Activated T-helper 1 cell treated with Interleukin-2 at 50 U/mL for 16 hours (primary cell): ENCODE measurements at places on chromosomes 5 and 9.

DNA sequence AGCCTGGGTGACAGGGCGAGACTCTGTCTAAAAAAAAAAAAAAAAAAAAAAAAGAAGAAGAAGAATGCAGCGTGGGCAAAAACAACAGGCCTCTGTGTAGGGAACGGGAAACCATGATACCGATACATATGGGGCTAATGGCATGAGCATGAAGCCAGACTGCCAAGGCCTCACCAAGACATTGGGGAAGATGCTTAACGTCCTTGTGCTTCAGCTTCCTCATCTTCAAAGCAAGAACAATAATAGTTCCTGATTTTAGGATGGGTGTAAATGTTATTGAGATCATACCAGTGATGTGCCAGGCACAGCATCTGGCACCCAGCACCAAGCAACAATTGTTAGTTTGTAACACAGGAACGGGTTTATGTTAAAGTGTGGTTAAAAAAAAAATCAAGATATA is 51.4 kb downstream of the NEURL1B start:
- DNase-seq: no peak

GRCh38 chr9:96383165-96383942 is at the start of gene SLC35D2:
Gene SLC35D2 (minus strand): TSS chr9:96383711. CDS start chr9:96383634, 77 bp downstream.
- no peak for DNase-seq

- DNase-seq: no peak
Measured at GRCh38 chr9:114452219-114453165, 52.8 kb downstream of the WHRN start.

GRCh38 chr5:145260670-145261069 is 574.5 kb downstream of the PRELID2 start:
- no peak for DNase-seq

GRCh38 chr5:59098743-59099142 is 515.9 kb downstream of the RAB3C start:
- no peak for DNase-seq

- no peak for DNase-seq
Measured at GRCh38 chr9:81389569-81389993, 299.8 kb downstream of the TLE1 start.

DNA sequence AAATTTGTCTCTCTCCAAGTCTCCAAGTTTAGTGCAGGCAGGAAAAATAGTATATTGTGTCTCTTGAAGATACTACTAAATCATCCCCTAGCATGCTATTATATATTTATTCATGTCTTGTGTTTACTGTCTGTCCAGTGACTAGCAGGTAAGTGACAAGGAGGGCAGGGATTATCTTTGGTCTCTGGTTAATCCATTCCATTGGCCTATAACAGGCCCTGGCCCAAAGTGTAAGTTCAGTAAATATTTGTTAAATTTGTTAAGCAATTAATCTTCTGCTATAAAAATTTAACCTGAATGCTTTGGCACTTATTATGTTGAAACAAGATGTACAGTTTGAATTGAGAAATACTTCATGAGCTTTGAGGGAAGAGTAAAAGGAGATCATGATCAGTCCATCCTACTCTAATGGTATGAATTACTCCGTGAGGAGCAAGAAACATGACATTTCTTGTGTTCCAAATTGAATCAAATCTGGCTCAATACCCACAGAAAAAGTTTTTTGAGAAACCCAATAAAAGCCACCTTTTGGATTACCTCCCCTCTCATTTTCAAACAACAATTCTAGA is 219.7 kb downstream of the DTWD2 start:
- no peak for DNase-seq

- no peak for DNase-seq
Measured at GRCh38 chr9:3419893-3420292, 105.9 kb downstream of the RFX3 start.

DNA sequence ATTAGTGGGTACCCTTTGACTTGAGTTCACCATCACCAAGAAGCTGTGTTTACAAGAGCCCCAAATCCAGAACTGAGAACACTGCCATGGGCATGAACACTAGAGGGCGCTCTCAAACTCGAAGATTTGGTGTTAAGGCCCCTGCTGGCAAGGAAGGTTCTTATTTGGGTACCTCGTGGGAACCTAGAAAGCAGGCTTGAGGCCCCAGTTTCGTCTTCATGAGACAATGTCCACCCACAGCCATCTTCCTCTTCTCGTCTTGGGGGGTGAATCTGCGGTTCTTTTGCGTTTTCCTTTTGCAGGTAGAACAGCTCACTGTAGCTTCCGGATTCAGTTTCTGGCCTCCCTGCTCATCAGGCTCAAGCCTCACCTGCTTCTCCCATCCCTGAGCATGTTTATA is 184.0 kb downstream of the SEMA5A start:
- no peak for DNase-seq

DNA sequence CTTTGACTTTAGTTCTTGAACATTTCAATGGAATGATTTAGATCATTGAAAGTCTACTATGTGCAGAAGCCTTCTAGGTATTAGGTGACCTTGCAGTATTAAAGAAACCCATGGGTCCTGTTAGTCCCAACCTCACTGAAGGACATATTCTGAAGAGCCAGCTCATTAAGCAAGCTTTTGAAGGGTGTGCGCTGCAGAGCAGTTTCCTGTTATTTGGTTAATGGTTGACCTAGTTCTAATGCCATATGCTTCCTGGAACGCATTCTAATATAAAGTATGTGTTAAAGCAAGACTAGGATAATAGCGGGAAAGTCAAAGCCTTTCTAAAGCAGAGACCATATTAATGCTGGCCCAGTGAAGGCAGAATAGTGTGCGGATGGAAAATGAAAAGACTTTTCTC is 20.1 kb downstream of the ZNF462 start:
- DNase-seq: no peak

DNA sequence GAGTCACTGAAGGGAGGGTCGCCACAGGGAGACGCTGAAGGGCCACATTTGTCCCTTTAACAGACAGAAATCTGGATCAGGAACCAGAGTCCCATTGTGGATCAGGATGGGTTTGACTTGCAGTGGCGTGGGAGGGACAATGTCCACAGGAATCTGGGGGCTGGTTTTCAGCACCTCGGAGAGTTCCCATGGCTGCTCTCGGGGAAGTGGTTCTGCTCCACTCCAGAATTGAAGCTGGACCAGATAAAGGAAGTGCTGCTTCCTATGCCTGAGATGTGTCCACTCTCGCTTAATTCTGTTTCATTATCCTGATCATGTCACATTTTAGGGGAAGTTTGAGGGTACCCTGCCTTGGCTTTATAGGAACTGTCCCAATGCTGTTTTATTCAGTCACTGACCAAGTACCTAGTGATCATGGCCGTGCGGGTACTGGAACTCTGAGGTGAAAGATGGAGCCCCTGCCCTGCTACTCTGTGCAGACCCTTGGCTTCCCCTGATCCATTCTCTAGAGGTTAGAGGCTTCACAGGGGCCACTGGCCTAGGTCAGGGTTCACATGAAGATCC is 28.7 kb downstream of the ENHO start:
- no peak for DNase-seq

DNA sequence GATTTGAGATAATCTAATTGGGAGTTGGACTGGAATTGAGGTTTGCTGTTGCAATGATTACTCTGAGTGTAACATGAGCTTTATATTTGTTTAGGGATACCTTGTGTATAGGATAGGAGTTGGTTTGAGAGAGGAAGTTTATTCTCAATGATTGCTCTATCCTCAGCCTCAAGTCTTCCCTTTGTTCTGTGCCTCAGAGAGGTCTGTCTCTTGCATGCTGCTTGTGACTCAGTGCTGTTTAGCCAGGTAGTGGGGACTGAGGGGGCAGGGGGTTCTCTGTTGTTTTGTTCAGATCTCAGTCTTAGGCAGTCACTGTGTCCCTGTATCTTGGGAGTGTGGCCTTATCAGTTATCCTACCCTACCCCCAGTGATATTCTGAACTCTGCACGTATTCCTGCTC is 192.1 kb downstream of the SPATA31D1 start:
- no peak for DNase-seq

DNA sequence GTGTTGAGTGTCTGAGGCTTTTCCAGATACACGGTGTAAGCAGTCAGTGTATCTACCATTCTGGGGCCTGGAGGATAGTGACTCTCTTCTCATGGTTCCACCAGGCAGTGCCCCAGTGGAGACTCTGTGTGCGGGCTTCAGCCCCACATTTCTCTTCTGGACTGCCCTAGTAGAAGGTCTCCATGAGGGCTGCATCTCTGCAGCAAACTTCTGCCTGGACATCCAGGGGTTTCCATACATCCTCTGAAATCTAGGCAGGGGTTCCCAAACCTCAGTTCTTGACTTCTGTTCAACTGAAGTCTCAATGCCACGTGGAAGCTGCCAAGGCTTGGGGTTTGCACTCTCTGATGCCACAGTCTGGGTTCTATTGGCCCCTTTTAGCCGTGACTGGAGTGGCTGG is 256.6 kb upstream of the ITGA1 start:
- no peak for DNase-seq

GRCh38 chr5:5678909-5679308 is 256.4 kb downstream of the ICE1 start:
- DNase-seq: no peak

GRCh38 chr9:115628426-115628825 is 510.5 kb upstream of the TNC start:
- DNase-seq: no peak

DNA sequence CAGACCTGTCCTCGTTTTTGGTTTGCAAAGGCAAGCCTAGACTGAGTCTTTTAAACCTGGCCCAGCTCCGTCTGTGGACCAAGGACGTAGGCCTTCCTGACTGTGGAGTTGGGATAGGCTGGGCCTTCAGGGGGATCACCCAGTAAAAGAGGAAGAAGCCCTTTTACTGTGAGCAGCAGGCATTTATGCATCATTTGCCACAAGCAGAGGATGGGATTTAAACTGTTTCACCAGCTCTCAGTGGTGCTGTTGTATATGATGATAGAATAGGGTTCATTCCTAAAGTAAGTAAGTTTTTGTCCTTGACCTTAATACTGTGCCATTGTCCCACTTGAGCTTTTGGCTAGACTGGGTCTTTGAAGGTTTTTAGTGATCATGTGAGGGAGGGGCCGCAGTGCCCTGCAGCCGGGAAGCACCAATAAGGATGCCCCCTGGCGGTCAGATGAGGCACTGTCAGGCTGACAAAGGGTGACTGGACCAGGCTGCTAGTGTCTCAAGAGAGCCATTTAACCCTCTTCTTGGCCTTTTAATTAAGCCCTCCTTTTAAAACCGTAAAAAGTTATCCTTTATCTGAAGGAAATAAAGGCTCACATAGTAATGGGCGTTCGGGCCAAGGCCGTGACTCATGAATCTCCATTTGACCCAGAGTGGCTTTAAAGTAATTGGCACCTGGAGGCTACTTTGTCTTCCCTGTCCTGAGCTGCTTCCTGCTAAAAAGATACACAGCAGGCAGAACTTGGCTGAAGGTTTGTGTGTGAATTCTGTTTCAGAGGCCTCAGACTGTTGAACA is 74.0 kb downstream of the UBAP1 start:
- peak; percentile 47 for DNase-seq

DNA sequence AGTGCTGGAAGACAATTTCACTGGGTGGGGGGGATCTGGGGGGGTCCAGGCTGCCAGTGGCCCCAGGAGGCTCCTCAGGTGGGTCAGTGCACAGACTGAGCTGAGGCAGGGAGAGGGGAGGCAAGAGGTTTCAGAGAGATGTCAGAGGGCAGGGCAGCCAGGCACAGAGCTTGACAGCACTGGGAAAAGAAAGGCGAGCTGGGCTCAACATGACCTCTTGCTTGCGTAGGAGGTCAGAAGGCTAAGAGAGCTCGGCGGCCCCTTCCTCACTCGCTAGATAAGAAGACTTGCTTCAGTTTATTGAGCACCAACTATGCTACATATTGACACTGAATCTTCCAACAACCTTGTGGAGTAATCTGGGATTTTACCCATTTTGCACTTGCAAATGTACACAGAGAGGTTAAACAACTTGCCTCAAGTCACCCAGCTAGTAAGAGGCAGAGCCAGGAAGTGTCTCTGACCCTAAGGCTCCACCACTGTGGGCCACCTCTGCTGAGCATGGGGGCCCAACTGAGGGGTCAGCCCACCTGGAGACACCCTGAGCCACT is 3.5 kb downstream of the PDLIM7 start:
- DNase-seq: no peak

DNA sequence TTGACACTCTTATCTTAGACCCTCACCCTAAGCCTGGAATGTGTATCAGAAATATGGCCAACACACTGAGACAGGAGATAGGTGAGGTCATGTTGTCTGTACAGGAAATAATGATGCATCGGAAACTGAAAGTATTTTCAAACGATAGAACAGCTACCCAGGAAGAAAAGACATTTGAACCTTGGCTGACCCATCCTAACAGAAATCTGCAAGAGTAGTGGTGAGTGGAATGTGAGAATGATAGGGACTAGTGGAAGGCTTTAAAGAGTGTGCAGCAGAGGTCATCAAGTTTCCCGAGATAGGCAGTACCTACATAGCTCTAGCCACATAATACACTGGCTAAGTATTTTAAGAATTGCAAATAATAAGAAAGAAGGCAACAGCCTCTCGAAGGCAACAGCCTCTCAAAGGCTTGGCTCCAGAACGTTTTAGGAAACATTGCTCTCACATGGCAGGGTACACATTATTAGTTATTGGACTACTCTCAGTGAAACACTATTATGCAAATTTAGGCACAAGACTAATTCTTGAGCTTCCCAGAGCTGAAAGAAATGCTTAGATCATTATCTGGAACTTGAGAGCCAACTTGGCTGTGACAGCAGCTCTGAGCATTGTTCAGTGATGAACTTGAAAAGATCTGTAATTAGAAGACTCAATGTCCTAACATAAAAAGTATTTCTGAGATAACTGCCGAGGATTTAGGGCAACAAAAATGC is 133.1 kb upstream of the FBXL7 start:
- DNase-seq: no peak

DNA sequence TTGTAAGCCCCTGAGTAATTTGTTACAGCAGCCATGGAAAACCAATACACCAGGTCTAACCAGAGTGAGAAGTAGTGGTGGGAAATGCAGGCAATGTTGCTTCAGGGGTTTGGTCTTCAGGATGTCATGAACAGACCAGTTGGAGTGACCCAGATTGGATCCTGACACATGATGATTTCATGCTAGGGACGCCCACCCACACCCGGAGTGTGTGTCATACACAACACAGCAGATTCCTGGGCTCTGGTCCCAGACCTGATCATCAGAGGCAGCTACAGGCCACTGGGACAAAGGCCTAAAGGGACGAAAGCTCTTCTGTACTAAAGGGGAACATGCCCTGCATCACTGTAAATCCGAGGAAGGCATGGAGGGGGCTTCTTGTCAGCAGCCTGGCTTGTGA is 194.2 kb downstream of the NSG2 start:
- DNase-seq: no peak

DNA sequence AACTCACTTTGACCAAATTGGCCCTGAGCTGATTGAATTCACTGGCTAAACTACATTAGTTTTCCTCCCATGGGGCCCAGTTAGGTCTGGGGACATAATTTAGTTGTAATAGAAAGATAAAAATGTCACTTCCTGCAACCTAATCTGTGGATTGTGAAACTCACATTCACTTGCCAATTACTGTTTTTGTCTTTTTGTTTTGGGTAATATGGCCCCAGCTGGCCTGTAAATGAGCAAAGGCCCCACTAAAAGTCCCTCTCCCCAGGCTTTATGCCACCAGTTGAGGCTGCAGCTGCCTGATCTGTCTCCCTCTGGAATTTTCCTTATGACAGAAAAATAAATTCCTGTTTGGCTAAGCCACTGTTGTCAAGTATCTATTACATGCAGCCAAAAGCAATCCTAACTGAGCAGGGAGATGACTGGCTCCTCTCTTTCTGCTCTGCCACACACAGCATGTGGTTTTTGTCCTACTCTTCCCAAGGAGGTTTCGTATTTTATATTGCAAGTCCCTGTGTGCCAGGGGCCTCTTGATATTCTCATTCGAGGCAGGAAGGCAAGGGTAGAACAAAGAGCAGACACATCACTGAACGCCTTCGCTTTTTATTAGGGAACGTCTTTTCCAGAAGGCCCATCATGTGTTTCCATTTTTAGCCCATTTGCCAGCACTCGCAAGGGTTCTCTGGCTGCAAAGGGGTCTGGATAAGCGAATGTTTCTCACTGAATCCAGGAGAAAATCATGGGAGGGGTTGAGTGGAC is 24.1 kb upstream of the SLC25A48 start:
- no peak for DNase-seq
